ENCODE measurements at places on chromosomes 3 and 15. TPM values are rescaled to one million over a fixed set of nuclear protein-coding genes. Genes with fewer than 3 reads are reported as not detected.

Gene TMEM207
- not detected for total RNA-seq

Gene C3orf22
- not detected for total RNA-seq

Gene ELL3
- 101 TPM for total RNA-seq

Gene CMTM6
- total RNA-seq: 38.6 TPM

Gene SV2B
- total RNA-seq: not detected

Gene LIPC
- not detected for total RNA-seq

Gene GPR27
- total RNA-seq: not detected

Gene CCR2
- not detected for total RNA-seq

Gene SCAANT1
- not detected for total RNA-seq

Gene NOX5
- not detected for total RNA-seq

Gene FBXW12
- total RNA-seq: not detected

Gene C3orf85
- total RNA-seq: not detected

Gene DPPA4
- not detected for total RNA-seq

Gene CCR8
- not detected for total RNA-seq

Gene CEP19
- 0.15 TPM for total RNA-seq

Gene FSIP1
- 0.48 TPM for total RNA-seq

Gene GUCA1C
- total RNA-seq: not detected

Gene GRK7
- not detected for total RNA-seq

Gene CACNA2D2
- total RNA-seq: 0.42 TPM

Gene GOLGA6B
- not detected for total RNA-seq

Gene CDCP1
- 13.6 TPM for total RNA-seq

Gene SPRED1
- 36.0 TPM for total RNA-seq

Gene IGSF11
- total RNA-seq: not detected

Gene CHRNB4
- not detected for total RNA-seq

Gene SLC9C1
- total RNA-seq: not detected

Measured in HT-29 (cell line).